ENCODE measurements at places on chromosomes 1 and 21.

GRCh38 chr1:180150982-180151381 is 3.7 kb upstream of the QSOX1 start:
- no peak for DNase-seq

DNA sequence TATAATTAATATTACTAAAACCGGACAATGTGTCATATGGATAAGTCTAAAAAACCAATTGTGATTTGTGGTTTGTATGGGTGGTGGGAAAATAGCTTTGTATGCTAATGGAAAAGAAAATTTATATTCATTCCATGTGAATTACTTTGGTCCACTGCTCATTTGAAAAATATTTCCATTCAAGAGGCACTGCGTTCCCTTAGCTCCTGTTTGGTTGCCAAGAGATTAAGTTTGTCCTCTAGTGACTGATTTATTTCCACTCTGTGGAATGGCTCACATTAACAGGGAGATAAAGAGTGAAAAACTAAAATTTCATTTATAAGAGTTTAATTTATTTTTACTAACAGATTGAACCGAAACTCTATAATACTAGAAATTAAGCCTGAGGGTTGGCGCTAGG is 744.1 kb upstream of the CHRM3 start:
- DNase-seq: no peak

GRCh38 chr21:35410656-35411055 is 361.6 kb upstream of the RUNX1 start:
- no peak for DNase-seq

DNA sequence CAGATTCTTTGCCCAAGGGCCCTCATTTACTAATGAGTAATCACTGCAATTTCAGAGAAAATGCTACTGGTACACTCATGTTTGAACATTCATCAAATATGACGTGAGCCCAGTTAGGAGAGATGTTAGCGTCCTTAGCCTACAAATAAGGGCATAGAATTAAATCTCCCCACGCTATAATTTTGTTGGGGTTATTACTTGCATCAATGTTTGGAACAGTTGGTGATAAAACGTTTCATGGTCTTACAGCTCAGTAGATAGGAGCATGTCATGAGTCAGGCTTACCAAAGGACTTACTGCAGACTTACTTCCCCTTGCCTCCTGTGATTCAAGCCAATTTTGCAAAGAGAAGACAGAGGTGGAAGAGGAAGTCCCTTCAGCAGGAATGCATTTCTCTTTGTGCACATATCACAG is 304.0 kb downstream of the KIF26B start:
- DNase-seq: no peak

DNA sequence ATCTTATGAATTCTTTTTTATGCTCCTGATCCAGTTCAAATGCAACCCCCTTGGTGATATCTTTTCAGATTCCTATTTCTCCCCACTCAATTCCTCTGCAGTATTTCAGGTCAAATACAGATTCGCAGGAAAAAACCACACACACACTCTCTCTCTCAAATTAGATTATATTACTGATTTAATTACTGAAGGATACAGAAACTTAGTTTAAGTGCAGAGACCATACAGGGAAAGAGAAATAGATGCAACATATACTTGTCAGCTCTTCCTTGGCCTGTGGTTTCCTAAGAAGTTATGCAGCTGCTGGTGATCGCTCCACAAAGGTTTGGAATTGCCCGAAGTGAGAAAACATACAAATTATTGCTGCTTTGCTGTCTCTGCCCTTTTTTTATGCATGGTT is 400.9 kb downstream of the AGBL4 start:
- DNase-seq: no peak
